ENCODE measurements at places on chromosomes 13 and 19. TPM values are rescaled to one million over a fixed set of nuclear protein-coding genes. Genes with fewer than 3 reads are reported as not detected.

- DNase-seq, result no peak
Measured at GRCh38 chr13:46377554-46377953, 9.5 kb downstream of the RUBCNL start.

DNA sequence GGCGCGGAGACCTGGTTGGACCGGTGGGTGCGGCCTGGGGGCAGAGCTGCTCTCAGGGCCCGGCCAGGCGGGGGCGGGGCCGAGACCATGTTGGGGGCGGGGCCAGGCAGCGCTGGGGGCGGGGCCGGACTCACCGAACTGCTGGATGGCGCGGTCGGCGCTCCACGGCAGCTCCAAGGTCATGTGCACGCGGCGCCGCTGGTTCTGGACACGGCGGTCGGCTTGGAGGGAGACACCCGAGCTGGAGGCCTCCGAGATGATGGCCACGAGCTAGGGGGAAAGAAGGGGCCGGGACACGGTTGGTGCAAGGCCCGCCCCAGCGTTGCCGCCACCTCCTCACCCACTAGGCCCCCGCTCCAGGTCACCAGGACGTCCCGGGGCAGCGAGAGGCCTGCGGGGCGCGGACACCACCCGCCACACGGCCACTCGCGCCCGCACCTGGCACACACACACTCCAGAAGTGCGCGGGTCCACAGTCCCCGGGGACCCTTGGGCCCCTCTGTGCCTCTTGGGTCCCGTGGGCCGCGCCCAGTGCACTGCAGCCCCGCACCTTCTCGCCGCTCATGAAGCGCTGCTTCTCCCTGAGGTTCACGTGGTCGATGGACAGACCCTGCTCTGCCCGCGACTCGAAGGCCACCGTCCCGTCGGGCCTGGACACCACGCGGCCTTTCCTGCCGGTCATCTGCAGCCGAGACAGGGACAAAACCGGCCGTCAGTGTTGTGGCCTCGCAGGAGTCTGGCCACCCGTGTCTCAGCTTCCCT is 8.7 kb downstream of the GPX4 start:
- DNase-seq, result no peak

GRCh38 chr19:29105629-29106292 is 107.2 kb downstream of the UQCRFS1 start:
- no peak for DNase-seq

DNA sequence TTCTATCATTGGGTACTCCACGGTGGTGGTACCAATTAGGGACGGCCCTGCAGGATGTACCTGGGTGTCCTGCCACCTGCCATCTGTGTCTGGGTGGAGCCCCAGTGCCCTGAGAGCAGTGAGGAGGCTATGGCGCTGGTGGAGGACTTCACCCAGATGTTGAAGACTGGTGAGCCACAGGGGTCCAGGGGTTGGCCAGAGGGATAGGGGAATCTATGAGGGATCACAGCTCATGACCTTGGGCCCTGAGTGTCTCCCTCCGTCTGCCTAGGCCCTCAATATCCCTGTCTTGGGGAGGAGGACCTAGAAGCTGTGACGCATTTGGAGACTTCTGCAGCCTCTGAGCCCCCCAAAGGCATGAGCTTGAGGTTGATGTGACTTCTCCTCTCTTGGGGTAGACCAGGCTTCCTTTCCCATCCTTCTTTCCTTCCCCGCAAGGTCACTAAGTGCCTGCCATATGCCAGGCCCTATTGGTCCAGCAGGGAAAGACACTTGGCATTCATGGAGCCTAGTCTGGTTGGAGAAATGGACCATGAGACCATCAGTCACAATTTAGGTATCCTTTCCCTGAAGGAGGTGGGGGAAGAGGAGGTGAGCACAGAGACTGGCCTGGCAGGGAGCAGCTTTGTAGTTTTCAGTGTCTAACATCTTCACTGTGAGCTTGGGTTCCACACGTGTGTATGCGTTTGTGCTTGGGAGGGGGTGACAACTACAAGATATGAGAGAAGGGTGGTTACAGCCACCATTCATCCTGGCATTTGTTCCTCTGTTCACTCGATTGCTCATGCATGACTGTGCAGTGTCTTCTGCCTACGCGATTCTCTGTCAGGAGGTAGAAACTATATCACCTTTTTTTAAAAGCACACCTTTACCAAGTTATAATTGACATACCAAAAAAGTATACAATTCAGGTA is 5.1 kb upstream of the MZF1 start:
- DNase-seq, result no peak

DNA sequence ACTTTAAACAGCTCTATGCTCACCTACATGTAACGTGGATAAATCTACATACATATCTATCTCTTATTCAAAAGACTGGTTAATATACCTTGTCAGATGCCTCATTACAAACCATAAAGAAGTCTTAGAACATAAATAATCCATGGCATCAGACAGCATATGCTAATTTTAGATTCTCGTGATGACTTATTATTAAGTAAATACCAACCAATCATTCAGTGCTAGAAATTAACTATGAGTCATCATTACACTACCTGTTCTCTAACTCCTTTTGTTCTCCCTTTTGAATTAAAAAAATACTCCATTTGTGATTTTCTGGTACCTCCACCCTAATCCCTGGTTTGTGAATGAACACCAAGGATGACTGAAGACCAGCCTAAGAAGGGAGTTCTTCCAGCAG is 754.3 kb upstream of the ARGLU1 start:
- DNase-seq, result no peak

OR10H2 gene
- not detected for total RNA-seq

GNA15 gene
- total RNA-seq, result 2.8 TPM

SHANK1 gene
- 0.40 TPM for total RNA-seq

HSH2D gene
- total RNA-seq, result 0.32 TPM

EXOC3L2 gene
- total RNA-seq, result 1.3 TPM

Measured in Right ventricle myocardium superior (tissue), 1 donor.